LoVo (cell line): ENCODE measurements at places on chromosomes 1 and 21.
A peak's percentile ranks its signal among the peaks of the same experiment; 100 is the strongest.

GRCh38 chr21:44400791-44401385 lies 47.5 kb downstream of the TRPM2 start:
- DNase-seq = no peak

DNA sequence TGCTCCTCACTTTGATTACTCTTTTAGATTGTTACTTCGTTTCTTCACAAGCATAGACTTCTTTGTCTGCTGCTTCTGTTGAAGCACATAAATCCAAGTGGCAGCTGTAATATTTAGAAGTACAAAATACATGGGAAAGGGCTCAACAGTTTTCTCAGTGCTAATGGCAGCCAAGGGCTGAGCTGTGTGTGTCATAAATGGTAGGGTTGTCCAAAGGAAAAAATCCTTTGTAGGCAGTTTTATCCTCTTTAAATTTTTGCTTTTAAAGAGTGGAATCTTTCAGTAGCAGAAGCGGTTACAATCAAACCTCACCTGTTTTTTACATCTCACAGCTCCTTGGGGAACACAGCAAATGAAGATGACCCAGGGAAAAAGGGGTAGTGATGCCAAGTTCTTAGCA lies 650.8 kb downstream of the PLPP3 start:
- no peak for DNase-seq

DNA sequence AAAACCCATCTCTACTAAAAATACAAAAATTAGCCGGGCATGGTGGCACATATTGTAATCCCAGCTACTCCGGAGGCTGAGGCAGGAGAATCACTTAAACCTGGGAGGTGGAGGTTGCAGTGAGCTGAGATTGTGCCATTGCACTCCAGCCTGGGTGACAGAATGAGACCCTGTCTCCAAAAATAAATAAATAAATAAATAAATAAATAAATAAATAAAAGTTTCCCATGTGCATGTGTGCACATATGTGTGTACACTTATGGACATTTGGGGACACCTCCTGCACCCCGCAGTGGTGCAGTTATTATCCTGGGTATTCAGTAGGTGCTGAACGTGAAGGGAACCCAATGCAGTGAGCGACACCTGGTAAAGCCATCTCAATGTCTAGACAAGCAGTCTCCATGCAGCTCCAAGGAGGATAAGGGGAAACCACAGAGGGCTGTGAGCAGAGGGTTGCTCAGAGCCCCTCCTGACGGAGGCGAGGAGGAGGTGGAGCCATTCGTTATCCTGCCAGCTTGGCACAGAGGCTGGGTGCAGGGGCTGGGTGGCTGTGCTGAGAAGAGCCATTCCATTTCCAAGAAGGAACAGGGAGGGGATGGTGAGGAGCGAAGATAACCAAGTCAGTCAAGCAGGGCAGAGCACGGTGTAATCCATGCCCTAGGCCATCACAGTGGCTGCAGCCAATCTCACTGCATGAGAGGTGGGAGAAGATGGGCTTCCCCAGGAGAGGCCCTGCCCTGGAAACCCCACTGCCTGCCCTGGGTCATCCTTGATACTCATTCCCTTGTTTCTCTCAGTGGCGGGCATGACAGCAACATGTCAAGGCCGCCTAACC lies 25.6 kb downstream of the UBIAD1 start:
- no peak for DNase-seq

GRCh38 chr1:29272147-29272907 lies 36.0 kb downstream of the PTPRU start:
- no peak for DNase-seq

- DNase-seq = no peak
Measured at GRCh38 chr1:217534566-217534965, 96.3 kb downstream of the GPATCH2 start.

GRCh38 chr1:150152182-150152536 lies 2.4 kb downstream of the PLEKHO1 start:
- no peak for DNase-seq

DNA sequence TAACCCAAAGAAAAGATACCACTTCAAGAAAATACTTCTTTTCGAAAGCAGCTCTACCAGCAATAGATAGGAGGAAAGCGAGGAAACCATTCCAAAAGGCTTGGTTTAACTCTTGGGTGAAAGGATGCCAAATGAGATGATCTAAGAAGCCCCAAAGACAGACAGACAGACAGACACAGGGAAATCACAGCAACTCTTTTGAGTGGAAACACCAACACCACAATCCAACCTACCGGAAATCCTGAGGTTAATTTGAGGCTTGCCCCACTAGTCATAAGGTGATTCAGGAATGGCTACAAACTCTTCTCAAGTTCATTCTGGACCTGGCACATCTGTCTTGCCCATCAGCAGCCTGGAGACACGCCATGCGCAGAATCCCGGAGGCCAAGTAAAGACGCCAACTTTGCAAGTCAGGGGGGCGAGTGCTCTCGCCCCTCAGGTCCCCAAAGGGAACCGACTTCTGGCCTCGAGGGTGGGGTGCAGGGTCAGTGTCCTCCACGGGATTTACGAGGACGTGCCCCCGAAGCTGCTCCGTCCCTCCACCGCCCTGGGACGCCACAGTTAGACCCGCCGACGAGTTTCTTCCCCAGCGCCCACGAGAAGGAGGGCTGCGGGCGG lies 778 bp downstream of the EVI5 start:
- DNase-seq = peak; percentile 34

GRCh38 chr21:45811136-45811535 lies 167.6 kb downstream of the PCBP3 start:
- DNase-seq = no peak

- DNase-seq = no peak
Measured at GRCh38 chr21:45420061-45421041, 15.4 kb downstream of the COL18A1 start.

GRCh38 chr21:43853851-43854772 lies 10.9 kb upstream of the AGPAT3 start:
- DNase-seq = no peak

GRCh38 chr1:58781541-58782177 lies 2.2 kb downstream of the JUN start:
- DNase-seq = peak; percentile 61

GRCh38 chr1:2229037-2229864 lies 1.1 kb downstream of the SKI start:
- peak; percentile 20 for DNase-seq

DNA sequence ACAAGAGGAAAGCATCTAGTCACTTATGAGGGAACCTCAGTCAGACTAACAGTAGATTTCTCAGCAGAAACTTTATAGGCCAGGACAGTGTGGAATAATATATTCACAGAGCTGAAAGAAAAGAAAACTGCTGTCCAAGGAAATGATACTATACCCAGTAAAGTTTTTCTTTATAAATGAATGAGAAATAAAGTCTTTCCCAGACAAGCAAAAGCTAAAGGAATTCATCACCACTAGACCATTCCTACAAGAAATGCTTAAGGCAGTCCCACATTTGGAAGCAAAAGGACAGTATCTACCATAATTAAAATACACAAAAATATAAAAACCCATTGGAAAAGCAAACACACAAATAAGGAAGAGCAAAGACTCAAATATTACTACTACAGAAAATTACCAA lies 59.9 kb downstream of the PSMG1 start:
- DNase-seq = no peak

DNA sequence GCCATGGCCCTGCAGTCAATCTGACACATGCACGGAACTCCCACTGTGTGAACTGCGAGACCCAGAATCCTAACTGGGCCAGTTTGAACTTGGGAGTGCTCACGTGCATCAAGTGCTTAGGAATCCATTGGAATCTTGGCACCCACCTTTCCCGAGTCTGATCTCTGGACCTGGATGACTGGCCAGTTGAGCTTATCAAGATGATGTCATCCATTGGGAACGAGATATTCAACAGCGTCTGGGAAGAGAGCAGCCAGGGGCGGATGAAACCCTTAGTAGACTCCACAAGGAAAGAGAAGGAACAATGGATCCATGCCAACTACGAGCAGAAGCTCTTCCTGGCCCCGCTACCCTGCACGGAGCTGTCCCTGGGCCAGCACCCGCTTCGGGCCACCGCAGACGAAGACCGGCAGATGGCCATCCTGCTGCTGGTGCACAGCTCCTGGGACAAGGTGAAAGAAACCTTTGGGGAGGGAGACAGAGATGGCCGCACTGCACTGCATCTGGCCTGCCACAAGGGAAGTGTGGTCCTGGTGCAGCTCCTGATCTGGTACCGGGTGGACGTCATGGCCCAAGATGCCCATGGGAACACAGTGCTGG lies 3.1 kb upstream of the TDRD5 start:
- no peak for DNase-seq

DNA sequence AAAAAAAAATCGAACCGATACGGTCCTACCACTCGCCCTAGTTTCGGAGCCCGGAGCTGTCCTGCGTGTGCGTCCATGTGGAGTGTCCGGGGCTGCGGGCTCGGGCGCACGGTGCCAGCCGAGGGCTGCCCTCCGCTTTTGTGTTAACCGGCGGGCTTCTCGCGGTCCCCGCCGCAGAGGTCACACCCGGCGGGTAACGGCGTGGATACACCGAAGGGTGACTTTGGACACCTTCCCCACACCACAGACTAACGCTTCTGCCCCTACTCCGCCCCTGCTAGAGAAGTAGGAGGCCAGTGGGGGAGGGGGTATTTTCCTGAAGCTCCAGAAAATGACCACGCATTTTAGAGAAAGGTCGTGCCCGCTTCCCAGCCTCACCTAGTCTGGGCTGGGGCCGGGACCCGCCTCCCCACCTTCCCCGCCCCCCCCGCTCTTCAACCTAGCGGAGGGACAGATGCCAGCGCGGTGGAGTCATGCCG lies 609 bp upstream of the ATF3 start:
- no peak for DNase-seq

DNA sequence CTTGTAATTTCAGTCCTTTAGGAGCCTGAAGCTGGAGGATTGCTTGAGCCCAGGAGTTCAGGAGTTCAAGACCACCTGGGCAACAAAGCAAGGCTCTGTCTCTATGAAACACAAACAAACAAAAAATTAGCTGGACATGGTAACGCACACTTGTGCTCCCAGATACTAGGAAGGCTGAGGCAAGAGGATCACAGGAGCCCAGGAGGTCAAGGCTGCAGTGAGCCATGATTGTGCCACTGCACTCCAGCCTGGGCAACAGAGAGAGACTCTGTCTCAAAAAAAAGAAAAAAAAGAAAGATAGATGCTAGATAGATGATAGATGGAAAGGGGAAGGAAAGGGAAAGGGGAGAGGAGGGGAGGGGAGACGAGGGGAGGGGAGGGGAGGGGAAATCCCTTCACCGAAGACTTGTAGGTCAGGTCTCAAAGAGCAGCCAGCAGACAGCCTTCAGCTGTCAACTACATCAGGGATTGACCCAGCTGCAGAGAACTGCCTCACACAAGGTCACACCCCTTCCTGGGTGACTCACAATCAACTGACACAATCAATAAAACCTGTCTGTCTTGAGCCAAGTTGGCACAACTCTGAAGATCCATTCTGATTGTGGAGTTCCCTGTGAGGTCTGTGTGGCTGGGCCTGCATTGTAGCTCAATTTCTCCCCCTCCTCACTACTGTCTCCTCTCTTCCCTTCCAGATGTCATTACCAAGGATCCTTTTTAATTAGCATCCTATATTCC lies 200.6 kb downstream of the RGS7 start:
- peak; percentile 56 for DNase-seq

DNA sequence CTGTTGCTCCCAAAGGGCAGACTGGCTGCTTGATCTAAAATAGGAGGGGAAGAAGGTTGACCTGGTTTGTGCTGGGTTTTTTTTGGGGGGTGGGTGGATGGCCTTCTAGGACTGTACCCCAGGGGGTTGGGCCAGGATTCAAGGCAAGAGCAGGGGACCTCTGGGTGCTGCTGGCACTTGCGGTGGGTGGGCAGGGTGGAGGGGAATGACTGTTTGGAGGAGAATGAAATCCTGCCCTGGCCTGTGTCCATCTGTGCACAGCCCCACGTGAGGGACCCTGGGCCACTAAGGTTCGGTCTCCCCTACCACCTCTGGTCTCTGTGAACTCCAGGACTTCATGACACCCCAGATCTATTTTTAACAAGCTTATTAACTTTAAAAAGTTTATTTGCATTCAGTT lies 414.2 kb downstream of the PTPRU start:
- DNase-seq = no peak

GRCh38 chr1:156191292-156191964 lies 2.5 kb upstream of the SLC25A44 start:
- DNase-seq = no peak

- no peak for DNase-seq
Measured at GRCh38 chr21:39850333-39850732, 16.9 kb upstream of the PCP4 start.

DNA sequence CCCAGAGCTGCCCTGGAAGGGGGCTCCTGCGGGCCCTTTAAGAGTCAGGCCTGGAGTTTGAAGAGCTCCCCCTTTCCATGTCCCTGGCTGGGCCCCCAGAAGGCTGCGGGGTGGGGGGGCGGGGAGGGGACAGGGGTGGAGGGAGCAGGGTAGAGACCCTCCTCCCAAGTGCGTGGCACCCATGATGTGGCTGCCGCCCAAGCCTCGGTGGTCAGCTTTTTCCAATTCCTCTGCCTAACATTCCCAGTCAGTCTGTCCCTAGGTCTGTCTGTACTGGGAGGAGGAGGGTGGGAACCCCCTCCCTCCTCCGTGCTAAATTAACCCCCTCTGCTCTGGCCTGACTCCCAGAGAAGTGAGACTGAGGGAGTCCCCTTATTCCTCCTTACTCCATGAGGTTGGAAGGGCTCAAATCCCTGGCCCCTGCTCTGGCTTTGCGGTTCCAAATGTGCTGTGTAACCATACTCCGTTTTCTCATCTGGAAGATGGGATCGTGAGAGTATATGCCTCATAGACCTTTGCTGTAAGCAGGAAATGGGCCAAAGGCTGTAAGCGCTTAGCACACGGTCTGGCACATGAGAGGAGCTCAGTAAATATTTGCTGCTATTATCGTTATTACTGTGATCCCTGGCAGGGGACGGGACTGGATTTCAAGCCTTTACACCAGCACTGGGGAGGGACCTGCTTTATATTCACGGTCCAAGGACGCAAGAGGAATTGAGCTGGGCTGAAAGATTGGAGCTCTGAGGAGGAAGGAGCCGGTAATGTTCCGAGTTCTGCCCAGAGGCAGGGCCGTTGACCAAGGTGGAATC lies 658 bp upstream of the COL16A1 start:
- DNase-seq = no peak

GRCh38 chr1:90707363-90707710 lies 9.8 kb downstream of the BARHL2 start:
- no peak for DNase-seq

DNA sequence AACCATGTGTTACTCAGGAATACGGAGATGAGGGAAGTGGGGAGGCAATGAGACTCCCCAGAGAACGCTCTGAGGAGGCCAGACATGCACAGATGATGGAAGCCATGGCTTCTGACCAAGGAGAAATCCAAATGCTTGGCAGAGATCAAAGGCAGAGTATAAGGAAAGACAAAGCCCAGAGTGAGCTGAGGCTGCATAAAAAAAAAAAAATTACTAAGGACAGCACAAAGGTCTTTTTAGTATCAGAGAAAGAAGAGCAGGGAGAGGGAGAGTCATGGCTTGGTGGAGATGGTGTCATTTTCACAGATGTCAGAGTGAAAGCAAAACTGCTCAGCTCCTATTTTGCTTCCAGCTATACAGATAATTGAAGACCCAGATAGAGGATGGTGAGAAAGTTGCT lies 8.1 kb upstream of the NCF2 start:
- DNase-seq = no peak

- no peak for DNase-seq
Measured at GRCh38 chr1:43722810-43723209, 15.5 kb downstream of the ST3GAL3 start.

GRCh38 chr21:37335053-37335452 lies 31.5 kb upstream of the DYRK1A start:
- no peak for DNase-seq
